ENCODE measurements at places on chromosomes 11 and 22. TPM values are rescaled to one million over a fixed set of nuclear protein-coding genes. Genes with fewer than 3 reads are reported as not detected.

PHF21B gene
- not detected for total RNA-seq

TTLL1 gene
- 10.8 TPM for total RNA-seq

HINFP gene
- 8.1 TPM for total RNA-seq

NXPE1 gene
- total RNA-seq: not detected

KRTAP5-7 gene
- total RNA-seq: not detected

OR8D4 gene
- total RNA-seq: not detected

KCNA4 gene
- total RNA-seq: not detected

EI24 gene
- total RNA-seq: 95.9 TPM

CHCHD10 gene
- total RNA-seq: 2.2 TPM

SIDT2 gene
- total RNA-seq: 7.3 TPM
